ENCODE measurements at places on chromosomes 11 and 22. TPM values are rescaled to one million over a fixed set of nuclear protein-coding genes. Genes with fewer than 3 reads are reported as not detected.

GAL3ST3 gene
- total RNA-seq = not detected

SCUBE2 gene
- total RNA-seq = 1.3 TPM

FXYD6 gene
- total RNA-seq = 0.08 TPM

PKNOX2 gene
- not detected for total RNA-seq

LDHAL6A gene
- not detected for total RNA-seq

CSF2RB gene
- not detected for total RNA-seq

Measured in hair follicular keratinocyte (primary cell).